HFFc6 (cell line): ENCODE measurements at places on chromosomes 7 and 10. TPM values are rescaled to one million over a fixed set of nuclear protein-coding genes. Genes with fewer than 3 reads are reported as not detected.

- peak; percentile 82 for DNase-seq
Observed at GRCh38 chr10:125691160-125691981, 8.4 kb upstream of the TEX36 start.

GRCh38 chr10:22244001-22244400 is 26.2 kb upstream of the EBLN1 start:
- DNase-seq = no peak

DNA sequence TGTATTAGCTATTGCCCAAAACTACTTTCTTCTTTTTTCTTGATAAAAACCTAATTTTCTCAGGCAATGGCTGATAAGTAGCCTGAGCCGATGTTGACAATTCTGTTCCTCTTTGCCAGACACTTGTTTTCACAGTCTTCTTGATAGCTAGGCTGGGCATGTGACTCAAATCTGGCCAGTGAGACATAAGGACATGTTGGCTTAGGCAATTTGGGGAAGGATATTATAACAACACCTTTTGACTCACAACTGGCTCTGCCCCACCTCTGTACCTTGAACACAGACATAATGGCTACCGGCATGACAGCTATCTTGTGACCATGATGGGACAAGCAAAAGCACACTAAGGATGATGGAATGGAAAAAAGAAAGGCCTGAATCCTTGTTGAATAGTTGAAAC is 72.9 kb upstream of the GPR22 start:
- no peak for DNase-seq

DNA sequence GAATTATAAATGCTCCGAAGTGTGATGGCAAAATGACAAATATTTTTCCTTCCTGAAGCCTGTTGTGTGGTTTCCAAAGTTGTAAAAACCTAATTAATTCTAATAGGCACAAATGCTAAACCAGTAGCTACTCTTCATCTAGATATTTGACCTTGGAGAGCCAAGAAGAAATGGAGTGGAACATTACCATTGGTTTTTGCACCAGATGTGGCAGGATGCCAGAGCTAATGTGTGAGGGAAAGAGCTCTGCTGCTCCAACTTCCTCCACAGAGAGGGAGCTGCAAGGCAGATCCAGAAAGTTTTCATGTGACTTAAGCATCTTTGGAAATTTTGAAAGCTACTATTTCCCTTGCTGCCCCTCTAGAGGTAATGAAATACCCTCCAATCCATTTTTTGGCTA is 65.1 kb upstream of the HPS1 start:
- DNase-seq = no peak

DNA sequence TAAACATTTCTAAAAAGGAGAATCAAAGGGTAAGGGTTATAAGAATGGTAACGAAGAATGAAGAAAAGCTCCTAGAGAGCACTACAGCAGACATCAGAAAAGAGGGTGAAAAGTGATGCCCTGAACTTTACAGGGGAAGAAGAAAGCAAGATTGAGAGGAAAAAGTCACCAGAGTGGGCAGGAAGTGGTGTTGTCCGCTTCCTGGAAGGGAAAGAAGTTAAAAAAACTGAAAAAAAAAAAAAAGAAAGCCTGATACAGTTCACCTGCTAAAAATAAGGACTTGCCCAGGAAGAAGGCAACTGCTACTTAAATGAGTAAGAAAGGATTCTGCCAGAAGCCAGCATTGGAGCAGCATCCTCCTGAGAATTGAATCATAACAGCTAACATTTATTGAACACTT is 330.1 kb upstream of the PHF14 start:
- DNase-seq = no peak

DNA sequence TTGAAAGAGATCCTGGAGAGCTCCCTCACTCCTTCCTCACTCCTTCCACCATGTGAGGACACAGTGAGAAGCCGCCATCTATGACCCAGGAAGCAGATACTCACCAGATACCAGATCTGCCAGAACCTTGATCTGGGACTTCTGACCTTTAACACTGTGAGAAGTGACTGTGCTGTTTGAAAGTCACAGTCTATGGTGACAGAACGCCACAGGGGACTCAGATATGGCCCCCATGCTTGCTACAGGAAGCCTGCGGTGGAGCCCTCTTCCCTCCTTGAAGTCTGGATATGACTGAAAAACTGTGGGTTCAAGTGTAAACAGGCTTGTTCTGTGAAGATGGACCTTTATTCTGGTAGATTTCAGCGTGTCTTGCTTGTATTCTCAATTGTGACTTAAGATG is 297.8 kb downstream of the KLF6 start:
- DNase-seq = no peak

GRCh38 chr7:37448011-37448635 is 541 bp downstream of the ELMO1 start:
- DNase-seq = no peak

- no peak for DNase-seq
Observed at GRCh38 chr10:14453593-14453992, 122.9 kb upstream of the FRMD4A start.

- DNase-seq = peak; percentile 25
Observed at GRCh38 chr10:114822444-114823076, 980 bp downstream of the FHIP2A start.

- peak; percentile 41 for DNase-seq
Observed at GRCh38 chr10:115861864-115862263, 411.1 kb downstream of the GFRA1 start.

DNA sequence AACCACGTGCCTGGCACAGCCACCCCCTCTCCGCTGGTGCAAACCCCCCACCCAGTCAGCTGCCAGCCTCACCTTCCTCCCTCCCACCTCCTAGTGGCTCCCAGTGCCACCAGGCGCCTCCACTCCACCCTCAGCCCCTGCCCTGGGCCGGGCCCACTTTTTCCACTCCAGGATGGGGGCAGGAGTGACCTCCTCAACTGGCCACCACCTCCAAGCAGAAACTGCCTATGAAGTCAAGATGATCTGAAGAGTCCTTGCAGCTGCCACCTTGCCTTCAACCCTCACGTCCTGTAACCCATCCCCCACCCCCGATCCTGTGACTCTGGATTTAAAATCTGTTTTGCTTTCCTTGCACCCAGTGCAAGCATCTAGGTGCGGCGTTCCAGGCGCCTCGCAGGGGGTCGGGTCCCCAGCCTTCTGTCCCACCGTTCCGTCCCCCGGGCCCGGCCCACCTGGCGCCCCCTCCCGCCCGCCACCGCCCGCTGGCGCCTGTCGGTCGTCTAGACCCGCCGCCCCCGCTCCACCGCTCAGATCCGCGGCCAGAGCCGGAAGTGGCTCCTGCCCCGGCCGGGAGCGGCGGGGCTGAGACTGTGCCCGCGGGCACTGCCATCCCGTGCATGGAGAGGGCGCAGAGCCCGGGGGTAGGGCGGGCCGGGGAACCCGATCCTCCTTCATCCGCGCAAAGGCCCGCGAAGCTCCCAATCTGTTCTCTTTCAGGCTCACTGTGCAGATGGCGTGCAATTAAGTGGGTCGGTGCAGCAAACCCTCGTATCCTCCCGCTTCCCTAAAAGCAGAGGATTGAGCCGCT is 51.2 kb upstream of the GTF2I start:
- no peak for DNase-seq

- DNase-seq = no peak
Observed at GRCh38 chr10:131056781-131057180, 254.7 kb downstream of the TCERG1L start.

- peak; percentile 8 for DNase-seq
Observed at GRCh38 chr10:80075781-80076180, 2.7 kb upstream of the TMEM254 start.

DNA sequence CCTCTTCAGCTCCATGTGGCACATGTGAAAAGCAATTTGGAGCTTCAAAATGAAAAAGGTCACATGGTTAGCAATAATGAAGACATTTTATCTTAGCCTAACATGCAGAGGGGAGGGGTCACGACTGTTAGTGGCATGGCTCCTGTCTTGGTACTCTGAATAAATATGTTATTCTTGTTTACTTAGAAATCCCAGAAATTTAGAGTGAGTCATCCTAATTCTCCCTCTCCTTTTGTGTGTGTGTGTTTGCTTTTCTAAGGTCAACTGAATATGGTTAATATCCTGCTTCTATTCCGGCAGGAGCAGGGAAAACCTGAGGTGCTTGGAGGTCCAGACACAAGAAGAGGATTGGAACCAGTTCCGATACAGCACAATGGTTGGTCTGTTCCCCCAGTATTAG is 17.6 kb downstream of the BCCIP start:
- DNase-seq = peak; percentile 7

GRCh38 chr7:137399827-137400823 is 56.6 kb upstream of the PTN start:
- peak; percentile 79 for DNase-seq

DNA sequence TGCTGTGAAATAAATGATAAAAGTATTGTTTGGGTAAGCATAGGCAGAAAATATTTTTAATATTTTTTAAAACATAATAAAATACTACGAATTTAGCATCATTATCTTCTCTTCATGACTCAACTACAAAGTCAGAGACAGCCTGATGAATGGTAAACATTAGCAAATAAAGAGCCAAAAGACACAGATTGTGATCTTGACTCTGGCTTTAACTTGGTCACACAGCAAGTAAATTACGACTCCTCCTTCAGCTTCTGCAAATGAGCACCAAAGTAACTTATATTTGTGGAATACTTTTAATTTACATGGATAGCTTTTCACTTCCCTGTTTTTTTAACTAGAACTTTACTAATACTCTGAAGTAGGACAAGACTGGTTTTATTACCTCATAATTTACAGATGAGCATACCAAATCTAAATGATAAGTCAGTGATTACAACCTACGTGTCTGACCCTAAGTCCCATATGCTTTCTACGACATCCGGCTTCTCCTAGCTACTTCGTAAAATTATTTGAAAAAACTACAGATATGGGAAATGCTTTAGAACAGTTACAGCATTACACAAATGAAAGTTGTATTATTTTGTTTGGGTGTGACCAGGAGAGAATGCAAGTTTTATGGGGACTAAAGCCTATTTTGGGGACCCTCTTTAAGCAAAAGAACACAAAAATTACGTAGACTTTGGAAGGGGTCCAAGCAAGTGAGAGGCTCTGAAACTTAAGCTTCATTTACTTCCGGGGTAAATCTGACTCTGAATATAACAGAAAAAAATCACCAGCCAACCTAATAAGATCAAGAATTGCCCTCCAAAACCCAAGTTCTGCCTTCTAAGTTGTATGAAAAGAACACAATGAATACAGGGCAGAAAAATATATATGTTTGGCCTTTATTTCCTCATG is 133.8 kb downstream of the CPEB3 start:
- DNase-seq = no peak

DNA sequence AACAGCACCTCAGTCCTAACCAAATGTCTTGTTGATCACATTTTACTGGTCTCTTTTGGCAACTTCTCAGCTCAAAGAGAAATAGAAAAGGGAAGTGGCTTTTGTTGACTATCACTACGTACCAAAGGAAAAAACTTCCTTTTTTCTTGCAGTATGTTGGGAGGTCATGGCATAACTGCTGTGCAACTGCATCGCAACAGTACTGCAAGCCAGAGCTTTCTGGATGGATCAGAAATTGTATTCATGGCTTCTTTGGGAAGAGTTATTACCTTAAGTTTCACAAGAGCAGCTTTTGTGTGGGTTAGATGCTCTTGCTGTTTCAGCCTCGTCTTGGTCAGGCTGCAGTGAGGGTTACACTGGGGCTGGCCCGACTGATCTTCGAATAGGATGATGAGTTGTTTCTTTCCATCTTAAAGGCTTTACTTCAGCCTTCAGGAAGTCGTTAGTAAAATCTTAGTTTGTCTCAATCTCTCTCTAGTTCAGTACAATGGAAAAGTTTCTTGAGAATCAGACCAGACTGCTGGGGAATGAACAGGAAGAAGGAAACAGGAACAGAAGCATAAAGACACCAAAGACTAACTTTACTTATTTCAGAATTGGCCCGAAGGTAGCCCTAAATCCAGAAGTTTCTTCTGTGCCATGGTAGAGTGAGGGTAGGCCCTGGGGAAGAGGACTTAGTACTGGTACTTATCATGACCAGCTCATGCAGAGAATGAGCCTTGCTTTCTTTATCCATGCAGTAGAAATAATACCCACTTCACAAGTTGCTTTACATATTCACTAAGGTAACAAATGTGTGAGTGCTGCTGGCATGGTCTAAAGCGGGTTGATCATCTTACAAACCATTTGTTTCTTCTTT is 153.6 kb downstream of the CELF2 start:
- DNase-seq = no peak

DNA sequence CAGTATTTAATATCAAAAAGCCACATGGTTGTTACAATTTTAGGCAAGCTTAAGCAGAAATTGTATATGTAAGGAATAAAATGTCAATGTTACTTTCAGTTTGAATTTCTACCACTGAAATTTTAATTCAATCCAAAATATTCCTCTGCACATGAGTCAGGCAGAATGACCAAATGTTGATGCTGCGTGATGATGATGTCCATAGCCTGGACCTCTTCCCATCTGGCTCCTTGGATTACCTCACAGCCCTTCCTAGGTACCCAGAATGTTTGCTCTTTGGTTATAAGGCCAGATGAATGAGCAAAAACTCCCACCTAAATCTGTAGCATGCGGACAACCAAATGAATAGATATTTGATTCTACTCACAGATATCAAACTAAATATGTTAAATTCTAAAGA is 258.3 kb upstream of the IMMP2L start:
- no peak for DNase-seq

- peak; percentile 56 for DNase-seq
Observed at GRCh38 chr10:71623098-71623985, 96.2 kb downstream of the C10orf105 start.

DNA sequence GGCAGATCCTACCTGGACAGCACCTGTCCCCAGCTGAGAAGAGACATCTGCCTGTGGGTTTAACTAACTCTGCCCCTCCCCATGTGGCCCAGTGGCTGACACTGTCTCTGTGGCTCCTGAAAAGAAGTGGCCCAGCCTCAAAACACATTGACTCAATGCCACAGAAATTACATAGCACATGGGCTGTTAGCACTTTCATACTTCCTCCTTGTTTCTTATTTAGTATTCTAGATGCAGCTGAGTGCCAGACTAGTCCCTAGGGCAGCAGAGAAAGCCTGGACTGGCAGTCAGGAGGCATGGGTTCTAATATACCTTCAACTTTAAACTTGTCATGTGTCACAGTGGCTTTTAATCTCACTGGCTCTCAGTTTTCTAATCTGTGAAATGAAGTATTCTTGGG is 171.0 kb downstream of the TRIL start:
- no peak for DNase-seq

- no peak for DNase-seq
Observed at GRCh38 chr10:116836902-116837523, 12.3 kb upstream of the ENO4 start.

DNA sequence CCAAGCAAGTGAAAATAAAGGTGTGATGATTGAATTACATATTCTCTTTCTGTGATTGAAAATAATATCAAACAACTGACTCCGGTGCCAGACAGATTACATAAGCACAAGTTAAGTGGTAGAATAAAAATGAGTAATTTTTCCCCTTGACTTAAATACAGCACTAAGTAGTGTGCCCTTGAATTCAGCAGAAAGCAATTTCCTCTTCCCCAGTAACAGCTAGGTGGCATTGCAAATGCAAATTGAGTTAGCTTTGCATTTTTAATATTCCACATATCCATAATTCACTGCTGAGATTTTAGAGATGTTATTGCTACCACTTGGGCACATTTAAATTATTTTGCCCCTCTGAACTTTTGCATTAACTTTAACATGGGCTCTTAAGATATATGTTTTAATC is 89.8 kb upstream of the NPVF start:
- no peak for DNase-seq

SLC18A2 gene
- total RNA-seq = not detected in 2 replicates

RFC2 gene
- total RNA-seq = 16.8 to 33.5 TPM (median 30.3 TPM) in 3 replicates

UNCX gene
- not detected in 3 replicates for total RNA-seq

MSMB gene
- total RNA-seq = 0.65 TPM in 1 of 3 replicates, not detected in the others

HTR7 gene
- 0.21 to 0.50 TPM (median 0.35 TPM) in 3 replicates for total RNA-seq

PLAU gene
- 16.3 to 24.5 TPM (median 20.3 TPM) in 3 replicates for total RNA-seq

MYPN gene
- total RNA-seq = 69.8 to 84.2 TPM (median 72.0 TPM) in 3 replicates

NUTM2B gene
- 0.33 to 0.42 TPM in 2 of 3 replicates, not detected in the other for total RNA-seq

ICA1 gene
- not detected in 2 replicates for total RNA-seq

EBF3 gene
- 0.20 TPM in 1 of 2 replicates, not detected in the other for total RNA-seq

PTPRN2 gene
- 0.14 to 0.24 TPM (median 0.21 TPM) in 3 replicates for total RNA-seq

PTN gene
- total RNA-seq = 1.9 and 8.0 TPM in 2 replicates
